ENCODE measurements at places on chromosomes 2 and 18. TPM values are rescaled to one million over a fixed set of nuclear protein-coding genes. Genes with fewer than 3 reads are reported as not detected.

Gene SUCLG1
- polyA plus RNA-seq, result 103 TPM

Gene RASGRP3
- polyA plus RNA-seq, result 32.1 TPM

Gene UGT1A10
- polyA plus RNA-seq, result not detected

Gene SP9
- polyA plus RNA-seq, result not detected

Gene REG3A
- polyA plus RNA-seq, result not detected

Gene POTEI
- 0.90 TPM for polyA plus RNA-seq

Gene ALPG
- 0.05 TPM for polyA plus RNA-seq

Gene HES6
- polyA plus RNA-seq, result 3.9 TPM

Gene UGT1A1
- not detected for polyA plus RNA-seq

Gene UGT1A4
- not detected for polyA plus RNA-seq

Gene FBXO41
- 1.5 TPM for polyA plus RNA-seq

Gene SLC4A3
- polyA plus RNA-seq, result 7.1 TPM

Gene AKAIN1
- polyA plus RNA-seq, result not detected

Gene RBM45
- 31.2 TPM for polyA plus RNA-seq

Gene PDE1A
- 16.1 TPM for polyA plus RNA-seq
